ENCODE measurements at places on chromosomes 2 and 18.

- no peak for DNase-seq
Measured at GRCh38 chr2:36214691-36215090, 140.9 kb upstream of the CRIM1 start.

- no peak for DNase-seq
Measured at GRCh38 chr2:75560768-75561565, at the start of gene EVA1A. TSS of gene EVA1A (minus strand) at chr2:75560939. CDS start at chr2:75518140, 42,799 bp downstream.

DNA sequence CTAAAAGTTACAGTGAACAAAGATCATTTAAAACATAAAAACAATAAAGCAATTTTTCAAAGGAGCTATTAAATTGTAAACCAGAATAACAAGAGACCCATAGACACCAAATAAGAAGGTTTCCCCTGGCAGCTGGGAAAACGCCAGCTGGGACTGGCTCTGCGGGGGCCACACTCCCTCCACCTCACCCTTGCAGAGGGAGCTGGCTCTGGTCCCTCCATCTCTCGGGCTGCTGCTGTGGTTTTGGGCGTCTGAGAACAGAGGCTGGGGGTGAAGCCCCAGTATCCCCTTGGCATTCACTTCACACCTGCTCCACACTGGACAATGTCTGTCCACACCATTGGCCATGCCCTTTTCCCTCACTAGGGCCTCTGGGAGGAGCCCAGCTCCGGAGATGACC is 62.1 kb upstream of the OTOS start:
- DNase-seq, result no peak

GRCh38 chr2:10548626-10549025 is 100.5 kb upstream of the ODC1 start:
- no peak for DNase-seq

- DNase-seq, result no peak
Measured at GRCh38 chr2:174191342-174192074, 56.8 kb downstream of the OLA1 start.

- no peak for DNase-seq
Measured at GRCh38 chr2:213101692-213102460, 49.5 kb downstream of the IKZF2 start.

DNA sequence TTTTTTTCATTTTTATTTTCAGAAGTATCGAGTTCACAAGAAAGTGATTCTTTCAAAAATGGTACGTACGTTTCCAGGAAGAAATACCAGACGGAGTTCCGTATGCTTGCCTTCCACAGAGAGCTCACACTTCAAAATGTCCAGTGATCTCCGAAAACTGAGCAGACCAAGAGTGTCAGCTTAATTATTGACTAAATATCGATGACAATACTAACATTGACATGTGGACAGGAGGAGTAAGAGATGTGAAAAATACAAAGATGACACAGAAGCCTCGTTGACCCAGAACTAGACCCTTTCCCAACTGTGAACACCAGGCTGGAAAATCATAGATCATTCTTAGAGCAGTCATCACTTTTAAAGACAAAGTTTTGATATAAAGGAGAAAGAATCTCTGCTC is 440.0 kb upstream of the POU3F3 start:
- no peak for DNase-seq

GRCh38 chr2:9650119-9650821 is 19.5 kb upstream of the YWHAQ start:
- DNase-seq, result no peak

- DNase-seq, result no peak
Measured at GRCh38 chr18:58549814-58550339, 79.0 kb downstream of the ALPK2 start.

GRCh38 chr2:43165378-43166069 is 60.9 kb downstream of the ZFP36L2 start:
- DNase-seq, result no peak

- DNase-seq, result no peak
Measured at GRCh38 chr2:204133476-204133875, 196.9 kb downstream of the ICOS start.

DNA sequence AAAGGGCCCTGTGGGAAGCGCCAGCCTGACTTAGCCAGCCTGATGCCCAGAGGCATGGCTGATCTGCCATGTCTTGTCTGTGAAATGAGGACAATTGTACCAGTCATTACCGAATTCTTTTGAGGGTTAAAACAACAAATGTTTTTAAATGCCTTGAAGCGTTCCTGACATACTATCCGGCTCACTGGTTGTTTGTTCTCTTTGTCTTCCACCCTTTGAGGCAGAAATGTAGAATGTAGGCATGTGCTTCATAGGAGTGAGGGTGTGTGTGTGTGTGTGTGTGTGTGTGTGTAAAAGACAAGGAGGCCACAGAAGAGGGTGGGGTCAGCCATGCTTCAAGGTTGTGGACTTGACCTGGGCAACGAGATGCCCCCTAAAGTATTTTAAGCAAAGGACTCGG is 35.5 kb downstream of the TGFBRAP1 start:
- no peak for DNase-seq

DNA sequence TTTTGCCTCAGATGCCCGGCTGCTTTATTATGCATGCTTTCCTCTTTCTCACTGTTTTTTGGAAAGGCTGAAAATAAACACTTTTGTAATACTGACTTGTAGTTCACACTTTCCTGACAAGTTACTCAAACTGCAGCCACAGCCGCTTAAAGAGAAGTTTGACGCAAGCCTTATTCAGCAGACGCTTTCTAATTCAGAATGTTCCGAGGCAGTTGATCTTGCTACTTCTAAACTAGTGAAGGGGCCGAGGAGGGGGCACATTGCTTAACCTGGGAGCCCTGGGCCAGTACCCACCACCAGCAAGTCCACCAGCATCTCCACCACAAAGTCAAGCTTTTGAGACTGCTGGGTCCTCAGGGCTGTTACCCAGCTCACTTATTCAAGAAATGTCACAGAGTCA is 71.8 kb upstream of the SPRED2 start:
- no peak for DNase-seq

- DNase-seq, result no peak
Measured at GRCh38 chr2:42216694-42217093, 47.5 kb downstream of the EML4 start.

DNA sequence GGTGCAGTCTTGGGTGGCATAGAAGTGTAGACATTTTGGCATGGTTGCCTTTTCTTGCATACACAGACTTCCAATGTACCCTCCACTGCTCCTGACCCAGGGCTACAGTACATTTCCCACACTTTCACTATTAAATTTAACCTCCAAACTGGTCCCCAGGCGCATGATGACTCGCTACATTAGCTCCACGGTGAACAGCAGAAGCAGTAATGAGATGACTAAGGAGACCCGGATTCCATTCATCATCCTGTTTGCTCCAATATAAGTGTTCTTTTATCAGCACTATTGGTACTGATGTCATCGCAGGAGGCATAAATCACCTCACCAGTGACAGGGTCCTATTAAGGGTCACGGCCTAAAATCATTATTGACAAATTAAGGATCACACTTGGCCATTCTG is 316.5 kb downstream of the EN1 start:
- DNase-seq, result no peak

DNA sequence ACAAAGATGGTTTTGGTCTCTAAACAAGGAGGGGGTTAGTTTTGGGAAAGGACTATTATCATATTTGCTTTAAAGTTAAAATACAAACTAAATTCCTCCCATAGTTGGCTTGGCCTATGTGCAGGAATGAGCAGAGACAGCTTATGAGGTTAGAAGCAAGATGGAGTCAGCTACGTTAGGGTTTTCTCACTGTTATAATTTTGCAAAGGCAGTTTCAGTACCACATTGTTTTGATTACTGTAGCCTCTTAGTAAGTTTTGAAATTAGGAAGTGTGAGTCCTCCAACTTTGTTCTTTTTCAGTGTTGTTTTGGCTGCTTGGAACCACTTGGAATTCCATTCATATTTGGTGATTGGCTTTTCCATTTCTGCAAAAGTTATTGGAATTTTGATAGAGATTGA is 23.4 kb downstream of the LCLAT1 start:
- DNase-seq, result no peak

DNA sequence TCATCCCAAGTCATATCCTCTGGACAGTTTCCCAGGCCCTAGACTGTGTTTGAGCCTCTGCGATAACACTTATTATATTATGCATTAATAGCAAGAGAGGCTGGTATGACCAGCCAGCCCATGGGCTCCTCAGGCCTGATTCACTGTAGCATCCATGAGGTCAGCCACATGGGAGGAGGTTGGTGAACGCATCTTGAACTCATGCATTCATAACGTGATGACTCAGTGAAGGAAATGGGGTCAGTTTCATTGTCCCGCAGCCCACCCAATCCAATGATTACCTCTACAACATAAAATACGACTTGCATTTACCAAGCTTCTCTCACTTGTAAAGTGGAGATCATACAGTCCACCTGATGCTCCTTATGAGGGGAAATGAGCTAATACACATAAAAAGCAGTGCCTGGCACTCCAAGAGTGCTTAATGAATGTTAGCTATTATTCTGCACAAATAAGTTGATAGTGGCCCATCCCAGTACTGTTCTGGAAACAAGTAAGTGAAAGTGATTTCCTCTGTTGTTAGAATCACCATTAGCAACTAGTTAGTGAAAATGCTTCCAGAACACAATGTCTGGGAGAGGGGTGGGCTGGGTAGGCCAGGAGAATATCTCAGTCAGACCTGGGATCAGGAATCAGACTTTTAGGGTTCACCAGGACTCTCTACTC is 46.1 kb upstream of the CELF4 start:
- no peak for DNase-seq

DNA sequence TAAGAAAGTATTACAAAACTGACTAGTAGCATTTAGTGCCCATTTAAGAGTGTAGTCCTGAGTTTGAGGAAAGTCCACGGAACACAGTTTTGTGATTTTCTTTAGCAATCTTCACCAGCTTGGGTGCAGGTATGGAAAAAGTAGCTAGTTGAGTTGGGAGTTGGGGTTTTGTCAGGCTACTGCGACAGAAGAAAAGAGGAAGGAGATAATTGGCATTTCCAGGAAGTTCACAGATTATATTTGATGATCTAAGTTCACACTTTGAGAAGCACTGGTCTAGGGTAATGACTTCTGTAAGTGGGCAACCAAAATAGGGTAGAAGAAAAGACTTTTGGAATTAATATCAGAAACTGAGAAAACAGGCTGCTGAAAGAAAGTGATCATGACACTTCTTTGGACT is 52.1 kb downstream of the VIL1 start:
- no peak for DNase-seq

DNA sequence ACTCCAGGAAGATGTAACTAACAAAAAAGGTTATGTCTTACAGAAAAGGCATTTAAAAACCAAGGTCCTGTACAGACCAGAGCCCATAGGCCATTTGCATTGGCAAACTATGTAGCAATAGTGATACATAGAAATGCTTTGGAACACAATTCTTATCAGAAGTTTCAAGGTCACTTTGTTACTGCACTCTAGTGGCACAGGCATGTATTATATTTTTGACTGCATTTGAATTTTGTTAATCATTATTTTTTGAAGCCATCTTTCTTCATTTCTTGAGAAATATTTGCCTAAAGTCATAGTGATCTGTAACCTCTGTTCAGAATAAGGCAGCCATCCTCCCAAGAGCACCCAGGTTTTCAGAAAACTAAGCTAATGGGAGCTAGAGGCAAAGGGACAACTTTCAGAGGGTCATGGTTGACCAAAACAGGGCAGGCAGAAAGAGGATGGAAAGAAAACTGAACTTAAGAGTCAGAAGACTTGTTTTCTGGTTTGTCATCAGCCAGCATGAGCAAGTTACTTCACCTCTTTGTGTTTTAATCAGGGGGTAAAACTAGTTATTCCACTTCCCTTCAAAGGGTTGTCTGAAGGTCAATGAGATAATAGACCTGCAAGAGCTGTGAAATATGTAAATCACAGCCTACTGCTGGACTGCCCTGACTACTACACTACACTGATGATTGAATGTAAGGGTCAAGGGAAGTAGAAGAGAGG is 41.5 kb downstream of the SLC38A11 start:
- no peak for DNase-seq

DNA sequence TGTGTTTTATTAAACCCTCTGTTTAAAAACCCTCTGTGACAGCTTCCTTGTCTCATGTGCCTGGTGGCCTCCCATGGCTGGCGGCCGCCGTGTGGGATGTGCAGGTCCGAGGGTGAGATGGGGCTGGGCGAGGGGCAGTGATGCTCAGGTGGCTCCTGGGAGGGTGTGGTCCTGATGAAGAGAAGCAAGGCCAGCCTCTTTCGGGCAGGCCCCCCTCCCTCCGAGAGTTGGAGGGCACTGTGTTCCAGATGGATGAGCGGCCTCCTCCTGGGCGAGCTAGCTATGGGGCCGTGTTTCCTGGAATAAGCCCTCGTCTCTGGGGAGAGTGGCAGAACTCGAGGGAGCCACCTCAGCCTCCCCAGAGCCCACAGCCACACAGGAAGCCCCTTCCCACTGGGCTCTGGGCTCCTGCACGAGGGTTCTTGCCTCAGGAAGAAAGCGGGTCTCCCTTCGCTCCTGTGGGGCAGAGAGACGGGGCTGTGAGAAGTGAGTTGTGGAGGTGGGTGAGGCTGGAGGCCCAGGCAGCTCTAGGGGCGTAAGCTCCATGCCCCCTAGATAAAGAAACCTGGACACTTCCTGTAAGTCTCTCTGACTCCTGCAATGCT is 72.1 kb downstream of the ASB1 start:
- no peak for DNase-seq

DNA sequence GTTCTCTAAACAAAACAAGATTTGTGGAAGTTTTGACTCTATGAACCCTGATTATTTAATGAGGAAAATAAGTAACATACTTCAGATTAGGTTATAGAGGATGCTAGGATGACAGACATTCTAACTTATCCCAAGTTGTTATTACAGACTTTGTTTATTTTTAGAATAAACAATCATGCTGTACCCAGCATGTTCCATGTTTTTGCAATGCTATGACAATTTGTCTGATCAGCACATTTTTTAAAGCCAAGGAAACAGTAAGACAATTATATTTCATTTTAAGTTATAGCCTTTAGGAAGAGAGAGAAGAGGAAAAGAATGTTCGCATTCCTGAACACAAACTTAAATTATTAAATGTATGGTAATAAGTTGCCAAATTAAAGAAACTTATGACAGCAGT is 119.8 kb downstream of the KYNU start:
- DNase-seq, result no peak

DNA sequence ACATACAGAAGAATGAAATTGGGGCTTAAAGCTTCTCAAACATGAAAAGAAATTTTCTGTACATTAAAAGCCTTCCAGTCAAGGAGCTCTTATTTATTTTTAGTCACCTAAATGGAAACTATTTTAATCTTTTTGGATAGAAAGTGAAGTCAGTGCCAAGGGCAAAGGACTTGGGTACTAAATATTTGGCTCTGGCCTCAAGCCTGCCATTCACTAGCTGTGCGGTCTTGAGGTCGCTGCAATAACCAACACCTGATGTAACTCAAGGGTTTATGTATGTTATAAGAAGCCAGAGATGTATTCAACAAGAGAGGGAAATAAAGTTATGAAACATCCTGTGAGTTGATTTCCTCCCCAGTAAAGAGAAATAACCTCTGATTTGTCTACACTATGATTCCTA is 49.5 kb upstream of the LRATD1 start:
- DNase-seq, result no peak

DNA sequence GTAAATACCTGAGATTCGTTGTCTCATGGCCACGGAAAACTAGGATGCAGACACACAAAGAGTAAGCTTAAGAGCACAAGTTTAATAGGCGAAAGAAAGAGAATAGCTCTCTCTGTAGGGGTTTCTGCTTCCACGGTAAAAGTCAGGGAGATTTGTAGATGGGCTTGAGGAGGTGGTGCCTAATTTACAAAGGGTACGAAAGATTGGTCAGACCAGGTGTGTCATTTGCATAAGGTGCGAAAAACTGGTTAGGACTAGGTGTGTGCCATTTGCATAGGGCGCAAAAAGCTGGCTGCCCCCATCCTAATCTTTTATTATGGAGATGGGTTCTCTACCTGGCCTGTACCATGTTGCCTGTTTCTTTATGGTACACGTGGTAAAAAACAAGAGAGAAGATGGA is 170.5 kb upstream of the DOK6 start:
- DNase-seq, result no peak
